Epithelial cell of esophagus (primary cell): ENCODE measurements at places on chromosomes 3 and 15.
A peak's percentile ranks its signal among the peaks of the same experiment; 100 is the strongest.

DNA sequence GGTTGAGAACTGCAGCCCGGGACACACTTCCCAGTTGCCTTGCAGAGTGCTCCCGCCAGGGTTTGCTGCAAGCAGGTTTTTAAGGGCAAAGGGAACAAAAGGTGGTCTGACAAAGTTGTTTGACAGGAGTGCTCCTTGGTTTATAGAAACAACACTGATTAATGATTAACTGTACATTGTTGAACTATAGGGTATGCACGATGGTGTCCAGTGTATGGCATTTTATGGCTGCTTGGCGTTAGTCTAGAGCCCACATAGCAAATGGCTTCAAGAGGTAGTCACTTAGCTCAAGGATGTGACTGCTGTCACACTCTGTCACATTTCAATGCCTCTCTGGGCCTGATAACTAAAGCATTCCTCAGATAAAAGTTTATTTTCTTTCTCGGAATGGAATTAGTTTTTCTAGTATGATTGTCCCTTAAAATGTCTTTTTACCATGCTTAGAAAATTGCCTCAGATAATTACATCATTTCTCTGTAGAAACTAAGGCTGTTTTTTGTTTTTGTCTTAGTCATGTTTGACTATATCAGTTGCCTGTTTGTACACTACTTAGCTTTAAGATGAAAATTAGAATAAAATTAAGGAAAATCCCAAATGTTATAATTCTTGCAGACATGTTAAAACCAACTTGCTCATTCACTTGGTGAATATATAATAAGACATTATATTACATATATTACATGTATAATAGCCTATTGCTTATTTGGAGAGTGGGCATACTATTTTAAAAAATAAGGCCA, 61.3 kb upstream of the GATM start:
- no peak for DNase-seq

- no peak for DNase-seq
Measured at GRCh38 chr3:146969356-146969755, 364.2 kb upstream of the PLSCR5 start.

DNA sequence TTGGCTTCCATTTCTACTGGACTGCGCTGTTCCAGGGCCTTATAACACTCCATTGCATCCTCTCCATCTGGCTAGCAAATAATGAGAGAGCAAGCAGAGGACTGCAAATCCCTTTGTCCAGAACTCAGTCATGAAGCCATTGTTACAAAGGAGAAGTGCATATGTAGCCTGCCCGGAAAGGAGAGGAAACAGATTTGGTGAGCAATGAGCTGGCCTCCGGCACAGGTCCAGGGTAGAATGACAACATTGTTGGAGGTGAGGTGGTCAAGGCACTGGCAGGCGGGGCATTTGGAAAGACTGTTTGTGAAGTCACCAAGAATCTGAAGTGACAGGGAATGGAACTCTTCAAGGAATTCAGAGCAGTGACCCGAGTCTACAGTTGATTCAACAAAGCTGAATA, 25.0 kb upstream of the ATP1B3 start:
- no peak for DNase-seq

DNA sequence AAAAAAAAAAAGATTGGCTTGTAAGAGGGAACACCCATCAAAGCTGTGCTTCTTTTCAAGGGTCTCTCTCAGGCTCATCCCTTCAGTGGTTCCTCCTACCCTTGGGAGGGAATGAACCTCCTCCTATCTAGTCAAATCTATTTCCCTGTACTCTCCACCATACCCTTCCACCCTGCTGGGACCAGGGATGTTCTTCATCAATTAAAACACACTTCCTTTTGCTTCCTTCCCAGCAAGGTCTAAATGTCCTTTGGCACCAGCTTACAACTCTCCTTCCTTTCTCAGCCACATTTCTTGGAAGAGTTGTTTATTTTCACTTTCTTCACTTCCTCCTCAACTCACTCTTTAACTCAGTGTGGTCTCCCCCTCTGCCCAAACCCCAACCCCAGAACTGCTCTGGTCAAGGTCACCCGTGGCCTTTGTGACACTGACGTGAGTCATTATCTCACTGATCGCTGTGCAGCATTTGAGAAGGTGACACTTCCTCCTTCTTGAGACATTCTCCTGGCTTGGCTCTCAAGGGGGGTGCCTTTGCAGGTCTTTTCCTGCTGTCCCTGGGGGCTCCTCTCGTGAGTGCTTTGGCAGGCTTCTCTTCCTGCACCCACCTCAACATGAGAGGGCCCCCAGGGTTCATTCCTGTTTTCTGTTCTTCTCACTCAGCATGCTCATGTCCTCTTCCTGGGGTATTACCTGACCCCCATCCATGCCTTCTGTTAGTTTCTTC, 210.5 kb upstream of the TLE3 start:
- DNase-seq, result no peak

- no peak for DNase-seq
Measured at GRCh38 chr3:136645915-136646314, 106.3 kb downstream of the STAG1 start.

DNA sequence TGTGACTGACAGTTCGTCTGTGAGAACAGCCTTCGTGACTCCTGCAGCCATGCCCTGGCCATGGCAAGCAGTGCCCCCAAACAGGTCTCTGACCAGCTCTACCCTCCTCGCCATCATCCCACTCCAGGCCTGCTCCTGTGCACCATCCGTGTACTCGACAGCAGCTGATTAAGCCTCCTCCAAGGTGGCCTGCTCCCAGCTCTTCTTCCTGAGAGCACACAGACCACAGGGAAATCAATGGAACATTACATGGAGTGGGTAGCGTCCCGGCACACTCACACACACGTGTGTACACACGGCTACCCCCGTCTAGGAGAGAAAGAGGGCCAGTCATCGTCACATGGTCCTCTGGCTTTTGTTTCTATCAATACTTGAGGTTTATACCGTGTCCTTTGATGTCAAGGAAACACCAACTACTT, 21.1 kb downstream of the ANXA2 start:
- DNase-seq, result no peak

DNA sequence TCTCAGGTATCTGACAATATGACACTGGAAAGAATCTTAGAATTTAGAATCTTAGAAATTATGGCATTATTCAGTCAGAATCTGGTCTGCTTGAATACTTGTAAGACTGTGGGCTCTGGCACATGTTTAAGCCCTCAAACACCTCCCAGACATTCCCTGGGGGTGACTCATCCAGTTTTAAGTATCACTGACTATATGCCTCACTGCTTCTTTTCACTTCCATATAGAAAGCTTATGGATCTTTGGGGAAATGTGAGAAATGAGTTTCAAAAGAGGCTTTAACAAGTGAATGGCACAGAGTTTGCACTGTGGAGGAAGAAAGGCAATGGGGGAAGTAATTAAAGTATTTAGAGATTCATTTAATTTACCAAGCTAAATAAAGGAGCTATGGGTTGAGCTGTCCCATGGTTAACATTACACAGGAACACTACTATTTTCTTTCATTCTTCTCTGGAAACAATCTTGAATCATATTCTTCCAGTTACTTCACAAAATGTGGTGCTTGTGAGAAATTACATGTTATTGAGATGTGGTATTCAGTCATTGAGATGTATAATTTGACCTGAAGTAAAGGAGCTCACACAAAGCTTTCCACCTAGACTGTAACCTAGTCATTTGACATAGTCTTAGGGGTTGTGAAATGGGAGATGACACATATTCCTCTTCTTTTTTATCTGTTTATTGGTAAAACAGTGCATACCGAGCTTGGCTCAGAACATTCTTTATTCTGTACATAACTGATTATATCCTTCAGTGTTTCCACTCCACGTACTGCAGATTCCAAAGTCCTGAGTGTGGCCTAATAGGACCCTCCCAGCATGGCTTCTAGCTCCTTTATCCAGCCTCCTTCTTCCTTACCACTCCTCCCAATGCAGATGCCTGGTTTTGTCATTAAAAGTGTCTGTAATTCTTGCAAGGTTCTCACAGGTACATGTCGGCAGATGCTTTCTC, 544.6 kb upstream of the NECTIN3 start:
- peak; percentile 93 for DNase-seq
